ENCODE measurements at places on chromosomes 7 and 10.

GRCh38 chr7:140624392-140625191 is 16.0 kb downstream of the DENND2A start:
- peak; percentile 95 for DNase-seq

DNA sequence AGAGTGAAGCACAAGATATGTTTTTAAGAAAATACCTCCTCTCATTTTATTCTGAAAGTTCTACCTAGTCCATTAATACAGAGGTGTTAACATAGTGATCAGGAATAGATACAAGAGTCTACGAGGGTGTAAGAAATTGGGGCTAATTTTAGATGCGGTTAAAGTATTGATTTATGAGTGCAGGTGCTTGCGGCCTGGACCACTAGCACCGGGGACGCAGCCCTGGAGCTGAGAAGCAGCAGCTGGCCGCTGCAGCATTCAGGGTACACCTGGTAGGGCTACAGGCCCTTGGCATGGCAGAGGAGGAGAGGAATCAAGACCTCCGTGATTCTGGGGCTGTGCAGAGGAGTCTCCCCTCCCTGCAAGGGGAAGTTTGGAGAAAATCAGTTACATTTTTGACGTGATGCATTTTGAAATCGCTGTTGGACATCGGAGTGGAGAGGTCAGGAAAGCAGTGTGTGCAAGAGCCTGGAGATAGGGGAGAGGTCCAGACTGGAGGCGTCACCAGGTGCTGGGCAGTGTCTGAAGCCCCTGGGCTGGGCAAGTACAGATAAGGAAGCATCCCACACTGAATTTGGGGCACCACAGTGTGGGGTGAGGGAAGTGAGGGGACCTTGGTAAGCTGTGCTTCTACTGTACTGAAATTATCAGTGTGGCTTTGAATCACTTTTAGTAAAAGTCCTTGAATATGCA is 112.3 kb downstream of the VWC2 start:
- no peak for DNase-seq

- no peak for DNase-seq
Observed at GRCh38 chr10:88833723-88834122, 17.9 kb downstream of the ANKRD22 start.

DNA sequence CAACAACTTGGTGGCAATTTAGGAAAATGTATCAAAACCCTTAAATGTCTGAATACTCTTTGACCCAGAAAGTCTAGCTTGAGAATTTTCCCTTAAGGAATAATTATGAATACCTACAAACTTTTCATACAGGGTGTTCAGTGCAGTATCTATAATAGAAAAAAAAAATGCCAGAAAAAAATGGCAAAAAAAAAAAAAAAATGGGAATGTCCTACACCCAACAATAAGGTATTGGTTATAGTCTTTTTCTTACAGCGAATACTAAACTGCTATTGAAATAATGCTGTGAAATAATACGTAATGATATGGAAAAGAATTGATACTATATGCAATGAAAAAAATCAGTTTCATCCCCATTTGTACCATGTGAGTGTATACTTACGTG is 44.3 kb downstream of the ZNF800 start:
- no peak for DNase-seq

DNA sequence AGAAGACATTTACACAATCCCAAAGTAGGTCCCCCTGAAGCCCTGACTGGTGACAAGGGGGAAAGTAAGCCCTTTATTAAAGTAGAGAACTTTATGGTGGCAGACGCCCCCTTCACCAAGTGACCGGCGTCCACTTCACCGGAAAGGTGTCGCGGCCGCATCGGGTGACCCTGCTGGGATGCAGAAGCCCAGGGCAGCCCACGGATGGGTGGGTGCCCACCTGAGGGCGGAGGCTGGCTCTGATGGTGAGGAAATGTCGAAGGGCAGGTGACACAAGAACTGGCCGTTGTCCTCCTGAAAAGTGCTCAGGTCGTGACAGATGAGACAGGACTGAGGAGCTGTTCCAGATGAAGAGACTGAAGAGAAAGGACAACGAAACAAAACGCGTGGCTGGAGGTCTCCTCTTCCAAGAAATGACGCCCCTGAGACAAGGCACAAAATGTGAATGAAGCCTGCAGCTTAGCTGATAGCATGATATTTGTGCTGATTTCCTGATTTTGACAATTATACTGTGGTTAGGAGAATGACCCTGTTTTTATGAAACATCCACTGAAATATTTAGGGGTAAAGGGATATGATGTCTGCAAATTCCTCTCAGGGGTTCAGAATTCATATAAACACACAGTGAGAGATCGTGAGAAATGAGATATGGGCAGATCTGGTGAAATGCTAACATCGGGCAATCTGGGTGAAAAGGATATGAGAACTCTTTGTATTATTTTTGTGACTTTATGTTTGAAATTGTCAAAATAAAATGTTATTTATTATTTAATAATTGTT is 123.9 kb downstream of the PRKAG2 start:
- DNase-seq = no peak

DNA sequence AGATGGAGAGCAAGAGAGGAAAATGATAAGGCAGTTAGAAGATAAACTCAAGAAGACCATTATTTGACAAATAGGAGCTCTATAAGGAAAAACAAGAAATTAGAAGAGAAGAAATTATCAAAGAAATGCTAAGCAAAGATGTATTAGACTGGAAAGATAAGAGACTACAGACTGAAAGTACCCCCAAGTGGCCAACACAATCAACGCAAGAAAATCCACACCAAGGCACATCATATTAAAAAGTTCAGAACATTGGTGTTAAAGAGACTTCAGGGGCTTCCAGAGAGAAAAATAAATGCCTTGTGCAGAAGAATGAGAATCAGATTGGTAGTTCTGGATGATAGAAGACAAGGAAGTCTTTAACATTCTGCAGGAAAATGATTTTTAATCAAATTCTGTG is 46.0 kb downstream of the SH2D4B start:
- no peak for DNase-seq

DNA sequence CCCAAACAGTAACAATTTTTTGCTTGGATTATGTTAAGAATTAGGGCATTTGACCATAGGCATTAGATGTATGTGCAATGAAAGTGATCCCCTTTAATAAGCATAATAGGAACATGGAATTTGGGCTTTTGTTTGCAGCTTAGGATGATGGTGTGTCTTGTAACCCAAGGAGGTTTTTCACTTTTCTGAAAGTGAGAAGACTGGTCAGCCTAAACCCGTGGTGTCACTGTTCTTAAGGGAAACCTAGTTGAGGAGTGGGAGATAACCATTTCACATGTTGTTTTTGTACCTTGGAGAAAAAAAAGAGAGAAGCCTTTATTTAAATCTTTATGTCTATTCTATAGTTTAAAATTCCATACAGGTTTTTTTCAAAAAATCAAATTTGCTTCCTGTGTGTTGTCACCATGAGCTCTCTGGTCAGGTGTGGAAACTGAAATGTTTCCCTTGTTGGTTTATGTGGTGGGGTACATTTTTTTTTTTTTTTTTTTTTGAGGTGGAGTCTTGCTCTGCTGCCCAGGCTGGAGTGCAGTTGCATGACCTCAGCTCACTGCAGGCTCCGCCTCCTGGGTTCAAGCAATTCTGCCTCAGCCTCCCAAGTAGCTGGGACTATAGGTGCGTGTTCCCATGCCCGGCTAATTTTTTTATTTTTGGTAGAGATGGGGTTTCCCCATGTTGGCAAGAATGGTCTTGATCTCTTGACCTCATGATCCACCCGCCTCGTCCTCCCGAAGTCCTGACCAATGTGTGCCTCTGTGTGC is 7.7 kb downstream of the CCM2 start:
- DNase-seq = no peak

DNA sequence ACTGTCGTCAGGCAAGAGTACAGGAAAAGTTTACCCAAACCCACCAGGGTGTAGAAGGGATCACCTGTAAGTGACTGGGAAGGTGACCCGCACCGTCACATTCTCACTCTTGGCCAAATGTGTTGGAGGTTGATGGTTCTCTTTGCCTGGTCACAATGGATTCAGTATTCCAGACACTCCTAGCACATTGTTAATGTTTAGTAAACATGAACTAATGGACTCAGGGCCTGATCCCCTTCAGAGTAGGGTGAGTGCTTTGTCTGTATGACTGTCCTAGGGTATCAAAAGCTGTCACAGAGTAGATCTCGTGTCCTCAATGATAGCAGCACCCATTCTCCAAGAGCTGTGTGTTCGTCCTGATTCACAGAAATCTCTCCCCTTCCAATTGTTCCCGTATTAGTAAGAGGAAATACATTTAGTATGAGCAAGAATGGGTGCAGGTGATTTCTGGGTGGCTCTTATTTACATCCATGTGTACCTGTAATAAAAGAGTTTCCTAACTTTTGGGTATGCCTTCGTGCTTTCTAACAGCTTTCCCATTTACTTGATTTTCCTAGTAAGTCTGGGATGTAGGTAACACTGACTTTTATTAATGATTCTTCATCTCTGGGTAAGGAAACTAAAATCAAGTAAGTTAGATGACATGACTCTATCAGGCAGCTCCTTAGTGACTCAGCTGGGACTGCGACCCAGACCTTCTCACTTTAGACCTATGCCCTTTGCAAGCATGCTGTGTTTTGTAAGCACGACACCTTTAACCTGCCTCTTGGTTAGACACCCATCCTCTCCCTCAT is 4.7 kb downstream of the EEPD1 start:
- DNase-seq = no peak

DNA sequence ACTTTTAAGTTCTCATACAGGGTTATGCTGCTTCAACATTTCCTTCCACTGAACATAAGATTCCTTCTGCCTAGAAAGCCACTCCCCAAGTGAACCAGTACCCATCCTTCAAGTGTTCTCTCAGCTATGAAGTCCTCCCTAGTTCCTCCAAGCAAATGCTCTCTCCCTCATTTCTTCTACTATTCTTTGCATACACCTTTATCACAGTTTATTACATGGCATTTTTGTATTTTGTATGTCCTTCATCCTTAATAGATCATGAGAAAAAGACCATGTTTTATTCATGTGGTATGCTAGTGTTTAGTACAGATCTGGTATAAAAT is 1.9 kb downstream of the SYPL1 start:
- DNase-seq = no peak

- no peak for DNase-seq
Observed at GRCh38 chr7:51255536-51256208, 60.9 kb downstream of the COBL start.

- no peak for DNase-seq
Observed at GRCh38 chr10:104802941-104803340, 161.9 kb downstream of the SORCS3 start.

DNA sequence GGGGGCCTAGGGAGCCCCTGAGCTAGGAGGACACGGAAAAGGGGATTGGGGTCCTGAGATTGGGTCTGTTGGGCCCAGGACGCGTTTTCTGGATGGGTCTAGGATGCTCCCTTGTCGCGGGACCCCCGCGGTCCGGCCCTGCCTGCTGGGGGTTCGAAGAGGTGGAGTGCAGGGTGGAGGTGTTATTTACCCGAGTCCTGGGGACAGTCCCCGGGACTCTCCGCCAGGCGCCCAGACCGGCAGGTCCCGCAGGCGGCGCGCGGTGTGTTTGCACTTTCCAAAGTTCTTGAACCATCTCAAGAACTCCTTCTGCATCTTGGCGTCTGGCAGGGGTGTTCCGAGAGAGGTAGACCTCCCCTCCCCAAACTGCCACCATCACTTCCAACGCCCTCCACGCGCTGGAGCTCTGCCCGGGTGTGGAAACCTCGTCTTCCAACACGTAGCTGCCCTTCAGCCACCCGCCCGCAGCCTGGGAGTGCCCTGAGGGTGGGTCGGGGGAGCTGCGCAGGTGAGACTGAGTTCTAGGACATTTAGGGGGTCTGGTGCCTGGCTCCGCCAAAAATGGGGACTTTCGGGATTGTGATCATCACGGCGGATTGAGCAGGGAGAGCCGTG is 569 bp downstream of the CAV1 start:
- DNase-seq = no peak

- no peak for DNase-seq
Observed at GRCh38 chr7:86911659-86912058, 147.8 kb downstream of the ELAPOR2 start.

- DNase-seq = no peak
Observed at GRCh38 chr10:119657725-119658124, 6.5 kb downstream of the BAG3 start.

- DNase-seq = no peak
Observed at GRCh38 chr10:26804418-26805393, 56.1 kb downstream of the ABI1 start.

- DNase-seq = no peak
Observed at GRCh38 chr7:158117341-158118222, 470.0 kb downstream of the PTPRN2 start.

- no peak for DNase-seq
Observed at GRCh38 chr10:126668505-126668904, 2.0 kb downstream of the C10orf90 start.

GRCh38 chr10:71239946-71240795 is 27.8 kb downstream of the UNC5B start:
- DNase-seq = no peak

GRCh38 chr7:69781412-69781846 is 183.2 kb downstream of the AUTS2 start:
- DNase-seq = no peak

DNA sequence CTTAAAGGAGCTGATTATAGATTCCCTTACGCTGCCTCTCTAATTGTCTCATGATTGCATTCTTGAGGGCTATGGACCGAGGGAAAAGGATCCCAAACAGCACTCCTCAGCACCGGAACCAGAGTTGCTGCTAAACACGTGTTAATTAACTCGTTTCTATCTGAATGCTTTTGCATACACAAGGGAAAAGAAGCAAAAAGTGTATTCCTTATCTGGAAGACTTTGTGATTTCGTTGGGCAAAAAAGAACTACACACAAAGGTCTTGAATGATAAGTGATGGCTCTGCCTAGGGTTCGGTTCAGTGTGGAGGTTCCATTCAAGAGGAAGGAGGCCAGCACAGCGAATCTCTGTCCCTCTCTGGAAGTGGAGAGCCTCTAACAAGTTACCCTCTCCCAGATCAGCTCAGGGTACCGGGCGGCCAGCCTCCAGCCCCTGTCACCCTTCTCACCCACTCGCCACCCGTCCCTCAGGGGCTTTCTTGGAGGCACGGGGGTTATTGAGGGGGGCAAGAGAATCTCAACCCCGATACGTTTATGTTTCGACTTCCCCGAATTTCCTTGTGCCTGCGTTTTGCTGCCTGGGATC is 515 bp upstream of the SLC4A2 start:
- DNase-seq = no peak

GRCh38 chr7:89549768-89550167 is 604.5 kb upstream of the STEAP1 start:
- no peak for DNase-seq

DNA sequence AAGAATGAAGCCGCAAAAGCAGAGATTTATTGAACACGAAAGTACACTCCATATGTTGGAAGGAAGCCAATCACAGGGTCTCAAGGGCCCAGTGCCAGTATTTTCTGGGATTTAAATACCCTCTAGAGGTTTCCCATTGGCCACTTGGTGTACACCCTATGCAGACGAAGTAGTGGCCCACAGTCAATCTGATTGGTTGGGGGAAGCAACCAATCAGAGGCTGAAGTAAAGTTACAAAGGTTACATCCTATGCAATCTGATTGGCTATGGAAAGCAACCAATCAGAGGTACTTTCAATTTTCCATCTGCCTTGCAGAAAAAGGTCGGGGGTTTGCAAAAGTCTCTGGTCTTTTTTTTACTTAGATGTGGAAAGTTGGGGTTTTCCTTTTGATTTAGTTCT is 481.3 kb upstream of the NRP1 start:
- DNase-seq = no peak
